ENCODE measurements at places on chromosomes 4 and X.

DNA sequence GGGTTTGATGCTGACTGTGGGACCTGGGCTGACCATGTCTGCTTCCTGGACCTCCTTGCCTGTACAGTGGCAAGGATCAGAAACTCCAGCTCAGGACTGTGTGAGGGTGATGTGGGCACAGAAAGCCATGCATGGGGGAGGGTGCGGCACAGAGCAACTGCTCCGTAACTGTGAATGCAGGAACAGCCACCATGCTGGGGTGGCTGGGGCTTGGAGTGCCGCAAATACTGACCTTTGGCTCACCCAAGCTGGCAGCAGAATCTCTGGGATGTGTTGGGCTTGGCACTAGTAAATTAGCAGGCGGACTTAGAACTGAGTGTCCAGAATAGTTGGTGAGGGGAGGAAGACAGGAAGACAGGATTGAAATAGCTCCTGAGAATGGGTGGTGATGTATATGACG, 52.0 kb downstream of the DRD5 start:
- no peak for DNase-seq

GRCh38 chr4:105966051-105966450, 70.8 kb downstream of the NPNT start:
- DNase-seq = no peak

DNA sequence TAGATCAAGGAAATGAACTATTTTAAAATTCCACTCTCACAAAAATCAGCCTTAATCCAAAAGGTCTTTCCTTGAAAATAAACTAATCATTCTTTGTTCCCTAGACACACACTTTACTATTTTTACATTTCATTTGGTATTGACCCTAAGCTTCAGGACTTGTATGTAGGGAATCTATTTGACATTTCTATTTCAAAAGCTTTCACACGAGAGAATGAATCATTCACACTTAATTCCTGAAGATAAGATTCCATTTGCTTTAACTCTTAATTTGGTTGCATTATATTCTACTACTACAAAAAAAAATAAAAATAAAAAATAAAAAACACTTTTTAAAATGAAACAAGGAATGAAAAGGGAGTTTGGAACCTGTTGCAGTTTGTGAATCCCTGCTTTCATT, 43.7 kb downstream of the EDNRA start:
- no peak for DNase-seq

DNA sequence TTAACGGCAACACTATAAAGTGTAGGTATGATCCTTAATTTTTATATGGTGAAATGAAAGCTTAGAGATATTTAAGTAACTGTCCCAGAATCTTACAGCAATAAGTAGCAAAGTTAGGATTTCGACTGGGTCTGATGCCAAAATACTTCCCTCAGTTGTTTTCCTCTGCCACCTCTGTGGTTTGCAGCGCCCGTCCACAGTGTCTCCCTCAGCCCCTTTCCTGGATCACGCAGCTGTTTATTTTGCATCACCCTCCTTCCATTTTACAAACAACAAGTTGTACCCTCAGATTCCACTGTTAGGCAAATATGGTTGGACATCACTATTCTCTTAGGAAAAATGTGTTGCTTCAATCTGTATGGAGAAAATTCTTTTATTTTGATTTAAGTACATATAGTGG, 56.1 kb downstream of the RAPGEF2 start:
- DNase-seq = no peak

- no peak for DNase-seq
Observed at GRCh38 chr4:144750348-144750747, 104.4 kb downstream of the HHIP start.

GRCh38 chr4:61395754-61396153, 195.6 kb downstream of the ADGRL3 start:
- DNase-seq = no peak

GRCh38 chr4:82484996-82485783, 54.8 kb downstream of the ENOPH1 start:
- no peak for DNase-seq

DNA sequence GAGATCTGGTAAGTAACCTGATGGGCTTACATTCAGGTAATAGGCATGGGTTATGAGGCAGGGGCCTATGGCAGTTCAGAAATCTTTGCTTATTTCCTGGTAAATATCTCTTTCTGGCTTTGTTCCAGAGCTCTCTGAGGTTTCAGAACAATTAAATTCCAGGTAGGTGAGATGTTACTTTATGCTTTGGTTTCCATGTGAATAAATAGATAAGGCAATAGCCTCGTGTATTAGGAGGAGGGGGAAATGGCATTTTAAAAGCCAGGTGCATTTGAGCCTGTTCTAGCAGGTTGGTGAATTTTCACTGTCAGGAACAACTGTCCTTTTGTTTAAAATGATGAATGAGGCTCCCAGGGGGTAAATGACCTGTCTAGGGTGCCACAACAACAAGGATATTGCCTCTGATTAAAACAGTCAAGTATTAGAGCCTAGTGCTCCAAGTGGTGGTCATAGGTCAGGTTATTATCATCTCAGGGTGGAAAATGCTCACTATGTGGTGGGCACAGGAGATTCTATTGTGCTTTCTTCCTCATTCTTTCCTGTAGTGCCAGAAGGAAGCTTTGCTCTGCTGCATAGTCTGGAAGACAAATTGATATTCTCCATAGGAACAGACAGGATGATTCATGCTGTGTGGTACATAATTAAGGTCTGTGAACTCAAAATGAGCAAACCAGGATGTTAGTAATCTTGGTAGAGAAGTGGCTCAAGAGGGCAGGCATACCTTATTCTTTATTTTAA, 296.2 kb downstream of the INPP4B start:
- DNase-seq = no peak

DNA sequence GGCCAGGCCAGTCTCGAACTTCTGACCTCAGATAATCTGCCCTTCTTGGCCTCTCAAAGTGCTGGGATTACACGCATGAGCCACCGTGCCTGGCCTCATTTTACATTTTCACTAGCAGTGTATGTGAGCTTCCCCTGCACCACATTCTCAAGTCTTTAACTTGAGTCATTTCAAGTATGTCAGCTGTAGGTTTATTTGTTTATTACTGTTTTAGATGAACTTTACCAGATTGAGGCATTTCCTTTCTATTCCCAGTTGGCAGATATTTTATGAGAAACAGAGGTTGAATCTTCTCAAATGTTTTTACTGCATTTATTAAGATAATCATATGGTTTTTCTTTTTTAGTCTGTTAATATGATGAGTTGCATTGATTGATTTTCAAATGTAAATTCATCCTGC, 114.6 kb upstream of the SH3RF1 start:
- DNase-seq = no peak

DNA sequence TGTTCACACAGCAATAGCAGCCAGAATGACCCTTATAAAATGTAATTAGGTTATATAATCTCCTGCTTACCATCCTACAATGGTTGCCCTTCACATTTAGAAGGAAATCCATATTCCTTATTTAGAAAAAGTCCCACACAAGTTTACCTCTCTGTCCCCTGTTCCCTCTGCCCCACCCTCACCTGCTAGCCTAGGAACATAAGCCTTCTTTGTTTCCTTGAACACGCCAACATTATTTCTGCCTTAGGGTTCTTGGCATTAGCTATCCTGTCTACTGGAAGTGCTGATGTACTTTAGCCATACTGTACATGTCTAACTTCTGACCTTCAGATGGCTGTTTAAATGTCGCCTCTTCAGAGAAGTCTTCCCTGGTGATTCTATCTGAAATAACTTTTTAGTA, 28.4 kb upstream of the USP53 start:
- no peak for DNase-seq

- no peak for DNase-seq
Observed at GRCh38 chrX:129545408-129545807, 5.3 kb downstream of the OCRL start.

DNA sequence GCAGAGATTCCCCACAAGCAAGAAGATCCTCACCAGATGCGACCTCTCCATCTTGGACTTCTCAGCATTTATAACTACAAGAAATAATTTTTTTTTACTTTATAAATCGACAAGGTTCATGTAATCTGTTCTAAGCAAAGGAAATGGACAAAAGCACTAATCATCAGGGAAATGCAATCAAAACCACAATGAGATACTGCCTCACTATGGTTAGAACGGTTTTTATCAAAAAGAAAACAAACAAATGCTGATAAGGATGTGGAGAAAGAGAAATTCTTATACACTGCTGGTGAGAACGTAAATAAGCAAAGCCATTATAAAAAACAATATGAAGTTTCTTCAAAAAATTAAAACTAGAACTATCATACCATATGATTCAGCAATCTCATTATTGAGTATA, 1382.6 kb downstream of the ARAP2 start:
- DNase-seq = no peak

DNA sequence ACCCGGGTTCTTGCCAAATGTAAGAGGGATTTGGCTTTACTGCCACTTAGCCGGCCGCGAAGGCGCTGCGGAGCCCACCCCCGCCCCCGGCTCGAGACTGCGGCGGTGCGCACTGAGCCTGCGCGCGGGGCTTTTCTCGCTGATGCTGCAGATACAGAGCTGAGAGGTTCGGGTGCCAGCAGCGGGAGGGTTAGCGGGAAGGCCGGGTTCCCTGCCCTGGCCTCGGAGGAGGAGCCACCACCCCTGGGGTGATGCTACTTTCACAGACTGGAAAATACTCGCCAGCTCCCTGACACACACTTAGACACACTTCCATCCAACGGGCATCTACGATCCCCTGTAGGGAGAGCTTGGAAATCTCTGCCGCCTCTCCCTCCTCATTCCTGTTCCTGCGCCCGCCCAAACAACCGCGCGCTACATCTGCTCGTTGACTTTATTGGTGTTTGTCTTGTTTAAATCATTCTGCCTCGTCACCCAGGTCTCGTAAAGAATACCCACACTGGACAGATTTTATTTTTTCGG, 2.1 kb upstream of the PCDH7 start:
- no peak for DNase-seq

GRCh38 chrX:34875204-34875603, 67.4 kb upstream of the FAM47B start:
- no peak for DNase-seq

DNA sequence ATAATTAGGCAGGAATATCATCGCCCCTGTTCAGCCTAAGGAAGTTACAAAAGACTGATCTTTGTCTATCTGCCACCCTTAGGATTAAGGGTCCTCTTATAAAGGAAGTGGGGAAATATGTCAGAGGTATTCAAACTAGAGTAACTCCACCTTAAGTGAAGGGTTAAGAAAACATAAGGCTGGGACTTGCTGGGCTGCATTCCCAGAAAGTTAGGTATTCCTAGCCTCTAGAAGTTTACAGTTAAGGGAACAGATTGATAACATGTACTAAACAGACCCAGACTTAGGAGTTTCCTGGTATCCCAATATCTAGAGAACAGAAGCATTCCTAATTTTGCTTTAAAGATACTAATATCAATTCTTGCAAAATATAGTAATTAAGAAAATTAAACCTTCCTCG, 6.0 kb downstream of the CXCL2 start:
- DNase-seq = no peak

GRCh38 chr4:84498203-84498934, 723 bp downstream of the NKX6-1 start:
- peak; percentile 21 for DNase-seq

- no peak for DNase-seq
Observed at GRCh38 chr4:112895811-112896608, 153.4 kb upstream of the ANK2 start.

DNA sequence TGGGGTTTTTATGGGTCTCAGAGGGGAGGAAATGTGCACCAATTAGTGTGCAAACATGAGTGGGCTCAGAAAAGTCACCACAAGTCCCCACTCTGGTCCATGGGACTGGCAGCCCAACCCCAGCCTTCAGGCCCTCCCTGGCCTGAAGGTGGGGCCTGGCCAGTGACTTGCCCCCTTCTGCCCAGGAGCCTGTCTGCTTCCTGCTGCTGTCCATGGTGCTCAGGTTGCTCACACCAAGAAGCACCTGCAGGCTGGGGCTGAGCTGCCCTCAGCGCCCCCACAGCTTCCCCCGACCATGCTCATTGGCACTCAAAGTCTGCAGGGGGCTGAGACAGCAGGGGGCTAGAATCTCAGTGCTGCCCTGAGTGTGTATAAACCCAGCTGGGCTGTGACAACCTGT, 30.6 kb upstream of the GC start:
- DNase-seq = no peak

GRCh38 chr4:175435381-175435783, 376.7 kb downstream of the GPM6A start:
- DNase-seq = no peak

DNA sequence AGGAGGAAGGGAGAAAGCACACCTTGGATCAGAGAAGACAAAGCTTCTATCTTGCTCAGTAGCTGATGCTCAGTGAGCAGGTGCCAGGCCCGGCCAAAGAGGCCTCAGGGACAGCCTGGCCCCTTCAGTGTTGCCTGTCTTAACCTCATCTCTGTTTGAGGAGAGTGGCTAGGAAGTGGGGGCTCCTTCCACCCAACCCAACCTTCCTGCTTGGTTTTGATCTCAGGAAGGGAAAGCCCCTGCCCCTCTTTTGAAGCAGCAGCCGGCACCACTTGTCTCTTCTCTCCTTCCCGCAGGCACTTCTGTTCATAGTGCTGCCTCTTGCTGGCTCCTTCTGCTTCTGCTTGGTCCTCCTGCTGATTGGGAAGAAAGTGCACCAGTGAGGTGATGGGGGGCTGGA, 2.4 kb upstream of the AFF2 start:
- peak; percentile 33 for DNase-seq

DNA sequence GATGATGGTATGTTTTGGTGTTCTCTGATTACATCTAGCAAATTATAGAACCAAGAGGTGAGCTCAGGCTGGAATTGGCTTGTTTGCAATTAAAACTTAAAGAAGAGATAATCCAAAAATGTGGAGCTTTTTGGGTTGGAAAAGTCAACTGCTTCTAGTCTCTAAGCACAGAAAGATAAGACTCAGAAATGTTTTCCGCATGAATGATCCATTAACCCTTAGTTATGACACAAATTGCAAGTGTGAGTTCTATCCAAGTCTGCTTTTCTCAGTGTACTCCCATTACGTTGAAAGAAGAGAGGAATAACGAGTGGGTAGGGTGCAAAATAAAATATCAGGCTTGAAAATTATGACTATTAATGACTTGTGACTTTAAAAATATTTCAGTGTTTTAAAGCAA, 38.5 kb downstream of the HPGD start:
- DNase-seq = no peak

GRCh38 chr4:97998203-97998602, 145.1 kb downstream of the STPG2 start:
- DNase-seq = no peak

DNA sequence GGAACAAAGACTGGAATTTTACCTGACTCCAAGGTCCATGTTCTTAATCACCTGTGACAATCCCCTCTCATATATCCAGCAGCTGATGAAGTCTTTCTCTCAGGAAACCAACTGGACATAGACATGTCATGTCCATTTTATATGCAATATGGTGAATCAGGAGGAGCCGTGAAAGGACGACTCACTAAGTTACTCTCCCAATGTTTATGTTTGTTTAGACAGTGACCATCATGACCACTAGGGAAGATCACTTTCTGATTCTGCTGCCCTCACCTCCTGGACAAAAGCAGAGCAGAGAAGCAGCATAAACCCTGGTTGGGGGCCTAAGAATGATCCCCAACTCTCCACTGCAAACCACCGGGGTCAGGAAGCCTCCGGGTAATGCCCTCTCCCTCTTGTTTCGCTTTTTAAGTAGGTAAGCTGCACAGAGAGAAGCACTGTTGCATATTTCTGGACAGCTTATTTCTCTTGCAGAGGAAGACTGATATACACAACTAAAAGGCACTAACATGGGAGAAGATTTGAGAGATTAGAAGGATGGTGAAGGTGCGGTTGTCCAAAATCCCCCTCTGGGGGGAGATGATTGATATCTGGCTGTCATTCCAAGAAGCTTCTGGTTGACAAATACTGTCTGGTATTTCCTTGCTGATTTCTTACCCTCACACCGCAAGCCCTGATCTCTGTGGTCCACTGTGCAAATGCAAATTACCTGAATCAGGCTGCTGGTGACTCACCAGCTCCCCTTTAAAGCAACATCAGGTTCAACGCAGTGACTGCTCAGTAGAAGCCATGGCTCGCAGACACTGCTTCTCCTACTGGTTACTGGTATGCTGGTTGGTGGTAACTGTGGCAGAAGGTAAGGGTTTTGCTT, at the start of gene ODAPH:
Gene ODAPH (plus strand): TSS at position 773 of the 871 bp plus-strand sequence. CDS start 17 bp downstream, at position 790.
- no peak for DNase-seq
